ENCODE measurements at places on chromosomes 4 and X. TPM values are rescaled to one million over a fixed set of nuclear protein-coding genes. Genes with fewer than 3 reads are reported as not detected.

- no peak for DNase-seq
Observed at GRCh38 chrX:68696267-68696990, 49.0 kb downstream of the STARD8 start.

DNA sequence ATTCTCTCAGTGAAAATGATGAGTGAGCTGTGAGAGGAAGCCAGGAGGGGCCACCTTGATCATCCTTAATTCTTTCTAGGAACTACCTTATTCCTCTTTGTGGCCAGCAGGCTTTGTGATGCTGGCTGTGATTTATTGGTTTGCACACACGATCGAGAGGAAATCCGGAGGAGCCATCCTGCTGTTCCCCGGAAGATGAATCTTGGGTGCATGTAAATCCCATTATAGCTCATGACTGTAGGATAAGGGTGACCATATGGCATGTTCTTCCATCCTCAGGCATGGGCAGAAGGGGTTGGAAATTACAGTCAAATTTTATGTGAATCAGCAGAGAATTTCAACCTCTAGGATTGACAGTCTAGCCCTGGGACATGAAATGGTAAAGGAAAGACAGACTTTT, 254.5 kb downstream of the UNC5C start:
- DNase-seq = no peak

GRCh38 chr4:36256398-36256891, 12.1 kb upstream of the ARAP2 start:
- no peak for DNase-seq

PAGE2B gene
- total RNA-seq = not detected
